ENCODE measurements at places on chromosomes 7 and 10. TPM values are rescaled to one million over a fixed set of nuclear protein-coding genes. Genes with fewer than 3 reads are reported as not detected.

LIPK gene
- total RNA-seq: not detected

STEAP4 gene
- not detected for total RNA-seq

SDHAF3 gene
- 17.0 TPM for total RNA-seq

CYP3A7 gene
- not detected for total RNA-seq

NPY4R2 gene
- total RNA-seq: not detected

SPDYE11 gene
- total RNA-seq: not detected

ITPRID1 gene
- not detected for total RNA-seq

SYCE1 gene
- not detected for total RNA-seq

H2BK1 gene
- total RNA-seq: not detected

RASA4B gene
- 0.48 TPM for total RNA-seq

KCND2 gene
- not detected for total RNA-seq

CPA2 gene
- not detected for total RNA-seq

DNA sequence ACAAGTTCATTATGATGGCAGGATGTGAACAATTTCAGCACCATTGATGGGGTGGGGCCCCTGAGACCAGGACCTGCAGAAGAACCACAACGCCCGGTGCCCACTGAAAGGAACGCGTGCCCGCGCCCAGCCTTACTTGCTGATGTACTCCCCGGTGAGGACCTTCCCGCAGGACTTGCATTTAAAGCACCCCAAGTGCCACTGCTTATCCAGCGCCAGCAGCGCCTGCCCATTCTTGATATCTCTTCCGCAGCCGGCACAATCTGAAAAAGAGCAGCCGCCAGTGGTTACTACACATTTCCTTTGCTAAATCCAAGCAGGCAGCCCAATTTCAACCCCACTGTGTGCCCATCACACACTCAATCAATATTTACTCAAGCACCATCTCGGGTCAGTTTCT, 110.6 kb downstream of the ABLIM1 start:
- no peak for DNase-seq

DNA sequence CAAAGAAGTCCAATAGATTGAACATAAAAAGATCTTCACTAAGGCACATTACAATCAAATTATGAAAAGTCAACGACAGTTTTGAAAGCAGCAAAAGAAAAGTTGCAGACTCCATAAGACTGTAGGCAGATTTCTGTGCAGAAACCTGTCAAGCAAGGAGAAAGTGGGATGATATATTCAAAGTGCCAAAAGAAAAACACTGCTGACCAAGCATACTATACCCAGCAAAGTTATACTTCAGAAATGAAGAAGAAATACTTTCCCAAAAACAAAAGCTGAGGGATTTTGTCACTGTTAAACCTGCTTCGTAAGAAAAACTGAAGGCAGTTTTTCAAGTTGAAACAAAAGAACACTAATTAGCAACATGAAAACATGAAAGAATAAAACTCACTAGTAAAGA, 145.5 kb downstream of the ZEB1 start:
- DNase-seq: no peak

DNA sequence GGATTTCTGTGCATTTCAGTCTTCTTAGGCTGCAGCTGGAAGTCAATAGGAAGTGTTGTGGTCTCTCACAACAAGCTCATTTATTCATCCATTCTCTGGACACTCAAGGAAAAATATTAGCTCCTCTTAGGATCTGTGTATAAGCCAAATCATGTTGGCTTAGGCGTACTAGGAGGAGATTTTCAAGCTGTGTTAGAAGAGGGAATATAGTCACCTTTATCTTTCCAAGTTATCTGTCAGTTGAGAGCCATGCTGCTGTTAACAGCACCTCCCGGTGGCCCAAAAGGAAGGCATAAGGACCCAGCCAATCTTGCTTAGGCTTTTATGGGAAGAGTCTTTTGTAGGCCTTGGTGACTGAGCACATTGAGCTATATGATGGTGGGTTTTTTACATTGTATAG, 220.0 kb downstream of the LRMDA start:
- no peak for DNase-seq

- peak; percentile 72 for DNase-seq
Observed at GRCh38 chr10:118241229-118242137, 100.6 kb downstream of the FAM204A start.

DNA sequence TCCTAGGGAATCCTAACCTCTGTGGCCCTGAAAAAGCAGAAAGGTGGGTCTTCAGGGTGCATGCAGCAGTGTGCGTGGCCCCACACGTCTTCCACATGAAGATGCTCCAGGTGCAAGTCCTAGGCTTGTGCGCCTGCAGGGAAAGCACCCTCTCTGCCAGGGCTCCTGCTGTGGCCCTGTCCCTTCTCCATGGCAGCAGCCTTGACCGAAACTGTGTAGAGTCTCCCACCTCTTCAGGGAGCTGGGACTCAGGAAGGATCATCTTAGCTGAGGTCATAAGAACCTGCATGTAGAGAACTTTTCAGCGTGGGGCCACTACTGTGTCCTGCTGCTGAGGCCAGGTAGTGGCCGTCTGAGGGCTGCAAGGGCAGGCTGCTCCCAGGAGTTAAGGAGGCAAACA, 6.3 kb upstream of the CSGALNACT2 start:
- DNase-seq: no peak

GRCh38 chr10:14659626-14660196, 115.0 kb downstream of the FAM107B start:
- peak; percentile 86 for DNase-seq

GRCh38 chr10:129032372-129033313, 434.4 kb upstream of the MGMT start:
- DNase-seq: no peak

- DNase-seq: peak; percentile 15
Observed at GRCh38 chr7:150425670-150426069, 24.8 kb upstream of the GIMAP8 start.

DNA sequence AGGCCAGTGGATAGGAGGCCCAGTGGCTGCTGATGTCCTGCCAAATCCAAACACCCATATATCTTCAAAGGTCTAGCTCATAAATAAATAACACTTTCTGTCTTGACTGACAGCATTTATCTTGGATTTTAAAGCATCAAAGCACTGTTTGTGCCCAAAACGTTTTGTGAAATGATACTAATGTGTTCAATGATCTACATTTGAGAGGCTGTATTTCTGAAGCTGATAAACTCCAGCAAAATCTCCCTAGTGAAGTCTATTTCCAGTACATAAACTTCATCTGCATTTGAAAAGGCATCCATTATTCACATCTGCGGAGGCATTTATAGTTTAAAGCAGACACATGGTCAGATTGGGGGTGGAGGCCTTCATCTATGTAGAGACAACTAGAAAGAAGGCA, 276.3 kb downstream of the HPSE2 start:
- no peak for DNase-seq

DNA sequence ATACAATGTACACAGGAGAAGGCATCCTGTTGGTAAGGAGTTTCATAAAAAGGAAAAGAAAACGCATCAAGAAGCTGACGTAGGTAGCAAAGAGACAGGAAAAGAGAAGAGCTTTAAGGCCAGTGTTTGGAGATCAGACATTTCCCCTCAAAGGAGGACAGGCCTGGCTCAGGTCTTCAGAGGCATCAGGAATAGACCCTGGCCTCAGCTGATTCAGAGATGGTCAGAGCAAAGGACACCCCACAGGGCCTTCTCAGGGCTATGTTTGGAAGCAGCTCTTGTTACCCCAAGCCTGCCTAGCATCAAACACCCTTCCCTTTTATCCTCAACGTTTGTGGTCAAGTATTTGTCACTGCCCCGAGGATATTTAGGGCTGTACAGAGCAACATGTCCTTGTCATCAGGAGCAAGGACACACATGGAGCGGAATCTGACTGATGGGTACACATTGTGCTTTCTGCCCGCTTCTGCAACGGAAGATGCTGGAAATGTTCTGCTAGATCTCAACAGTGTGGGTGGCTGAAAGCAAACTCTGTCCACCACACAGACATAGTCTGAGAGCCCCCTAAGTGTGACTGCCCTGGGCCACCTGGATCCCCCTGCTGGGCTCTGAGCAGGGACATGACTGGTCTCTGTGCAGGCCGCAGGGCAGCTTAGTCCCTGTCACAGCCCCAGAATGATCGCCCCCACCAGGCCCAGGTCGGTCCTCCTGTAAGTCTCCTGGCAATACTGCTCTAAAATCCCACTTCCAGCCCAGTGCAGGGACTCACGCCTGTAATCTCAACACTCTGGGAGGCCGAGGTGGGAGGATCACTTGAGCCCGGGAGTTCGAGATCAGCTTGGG, 1.0 kb upstream of the ZDHHC4 start:
- DNase-seq: no peak

GRCh38 chr7:28984631-28985030, 26.5 kb upstream of the TRIL start:
- DNase-seq: no peak

GRCh38 chr7:98123365-98123696, 16.7 kb downstream of the LMTK2 start:
- DNase-seq: no peak

- no peak for DNase-seq
Observed at GRCh38 chr7:148031019-148031418, 559.5 kb upstream of the C7orf33 start.

DNA sequence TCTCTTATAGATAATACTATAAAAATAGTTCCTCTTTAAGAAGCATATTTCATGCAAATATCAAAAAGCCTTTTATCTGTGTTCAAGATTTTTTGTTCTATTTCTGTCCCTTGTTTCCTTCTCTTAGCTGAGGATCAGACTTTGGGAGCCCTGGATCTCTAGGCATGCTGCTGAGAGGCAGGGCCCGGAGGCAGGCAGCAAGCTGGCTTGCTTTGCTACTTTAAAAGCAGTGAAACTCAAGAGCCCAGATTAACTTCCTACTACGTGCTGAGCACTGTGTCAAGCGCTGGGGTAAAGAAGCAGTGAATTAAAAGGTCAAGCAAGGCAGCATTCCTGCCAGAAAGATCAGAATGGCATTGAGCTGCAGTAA, 31.0 kb upstream of the ARID5B start:
- DNase-seq: no peak

GRCh38 chr10:105073999-105074398, 432.9 kb downstream of the SORCS3 start:
- no peak for DNase-seq

- DNase-seq: no peak
Observed at GRCh38 chr7:94662548-94662947, 6.6 kb upstream of the SGCE start.

- DNase-seq: no peak
Observed at GRCh38 chr7:15508258-15508657, 53.6 kb downstream of the AGMO start.

DNA sequence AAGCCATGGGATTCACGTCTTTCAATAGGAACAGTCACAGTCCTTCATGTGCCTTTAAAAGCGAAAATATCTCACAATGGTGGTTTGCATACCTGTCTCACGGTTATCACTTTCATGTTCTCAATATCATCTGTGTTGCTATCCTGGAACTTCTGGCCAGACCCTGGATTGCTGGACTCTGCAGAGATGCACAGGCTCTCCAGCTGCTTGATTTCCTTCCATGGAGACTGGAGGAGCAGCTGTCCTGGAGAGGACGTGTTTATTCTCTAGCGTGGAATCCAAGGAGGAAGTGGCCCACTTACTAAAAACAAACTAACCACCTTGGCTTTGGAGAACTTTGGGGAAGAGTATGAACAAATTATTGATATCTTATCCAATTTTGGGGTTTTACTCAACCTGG, 16.5 kb downstream of the BTBD16 start:
- no peak for DNase-seq

GRCh38 chr7:136665878-136666509, 202.5 kb upstream of the CHRM2 start:
- DNase-seq: no peak

GRCh38 chr7:141737118-141737835, 881 bp upstream of the SSBP1 start:
- DNase-seq: no peak

- DNase-seq: no peak
Observed at GRCh38 chr7:80393786-80394185, 118.1 kb downstream of the GNAT3 start.

DNA sequence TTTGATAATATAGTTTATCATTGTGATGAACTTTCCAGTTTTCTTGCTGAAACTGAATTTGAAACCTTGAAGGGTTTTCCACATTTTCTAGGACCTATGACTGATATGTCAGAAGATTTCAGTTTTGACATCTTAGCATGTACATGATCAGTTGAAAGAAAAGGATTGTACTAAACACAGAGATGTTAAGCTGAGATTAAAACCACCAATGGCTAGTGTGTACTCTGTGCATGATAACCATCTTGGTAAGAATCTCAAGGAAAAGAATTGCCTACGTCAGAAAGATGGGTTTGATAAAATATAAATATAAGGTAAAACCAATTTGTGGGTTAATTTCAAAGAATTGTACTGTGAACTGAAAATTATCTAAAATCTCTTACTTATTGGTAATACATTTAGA, 776.4 kb downstream of the GATA3 start:
- no peak for DNase-seq

- DNase-seq: no peak
Observed at GRCh38 chr7:72003236-72003635, 408.9 kb downstream of the CALN1 start.

DNA sequence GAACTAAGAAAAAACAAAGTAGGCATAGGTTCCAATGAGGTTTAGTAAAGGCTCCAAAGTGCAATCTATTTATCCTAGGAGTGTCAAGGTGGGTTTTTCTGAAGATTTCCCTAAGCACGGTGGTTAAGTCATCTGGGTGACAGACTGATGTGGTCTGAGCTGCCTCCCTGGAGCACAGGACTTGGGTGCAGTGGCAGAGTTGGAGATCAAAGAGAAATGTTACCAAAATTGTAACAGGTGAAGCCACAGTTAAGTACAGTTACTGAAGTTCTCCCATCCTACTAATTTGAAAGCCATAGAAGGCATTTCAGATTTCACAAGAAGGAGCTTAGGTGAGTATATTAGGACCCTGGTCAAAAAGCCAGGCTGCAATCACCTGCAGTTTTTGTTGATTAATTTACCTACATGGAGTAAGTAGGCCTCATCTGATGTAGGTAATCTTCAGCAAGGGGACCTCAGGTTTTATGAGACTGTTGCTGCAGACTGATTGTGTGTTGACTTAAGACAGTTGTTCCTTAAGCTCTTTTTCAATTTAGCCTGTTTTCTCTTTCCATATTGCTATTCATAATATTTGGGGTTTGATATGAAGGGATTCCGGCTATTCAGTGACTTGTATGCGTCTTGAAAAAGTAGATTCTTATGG, 3.0 kb downstream of the DLX6 start:
- DNase-seq: no peak

Measured in natural killer cell treated with Interleukin-12 subunit alpha and Interleukin-12 subunit beta and Interleukin-15 and Interleukin-18, amount 100 ng/mL, for 72 hours (primary cell).